ENCODE measurements at places on chromosomes 16 and 17. TPM values are rescaled to one million over a fixed set of nuclear protein-coding genes. Genes with fewer than 3 reads are reported as not detected.

The PRSS21 gene
- total RNA-seq, result 0.27 TPM

- DNase-seq, result no peak
These were observed 238.4 kb upstream of the AXIN2 start for GRCh38 chr17:65799869-65800268.

- no peak for DNase-seq
These were observed 50.0 kb upstream of the IRX6 start for GRCh38 chr16:55273959-55274358.

GRCh38 chr17:81741594-81742452 lies 29.7 kb downstream of the SLC25A10 start:
- no peak for DNase-seq

- peak; percentile 91 for DNase-seq
These were observed 14.7 kb downstream of the LRRC75A start for GRCh38 chr17:16477255-16477654.

DNA sequence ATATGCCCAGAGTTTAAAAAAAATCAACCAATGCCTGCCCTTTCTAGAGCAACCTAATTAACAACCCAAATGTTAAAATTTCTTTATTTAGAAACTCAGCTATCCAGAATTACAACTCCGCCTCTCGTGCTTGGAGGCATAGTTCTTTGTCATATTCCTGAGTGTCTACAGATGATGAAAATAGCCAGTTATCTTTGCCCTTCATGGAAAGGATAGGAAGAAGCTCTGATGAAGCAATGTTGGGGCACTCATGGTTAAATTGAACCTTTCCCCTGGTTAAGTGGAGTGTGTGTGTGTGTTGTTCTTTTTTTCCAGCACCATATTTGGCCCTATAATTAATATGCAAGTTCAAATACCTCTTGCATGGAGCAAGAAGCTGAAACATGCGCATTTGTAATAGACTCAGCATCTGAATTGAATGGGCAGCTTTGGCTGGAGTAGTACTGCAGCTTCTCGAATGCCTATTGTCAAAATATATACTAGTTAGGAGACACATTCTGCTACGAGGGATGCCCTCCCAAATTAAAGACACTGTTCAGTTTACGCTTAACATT lies 506.2 kb downstream of the WWOX start:
- DNase-seq, result no peak

- DNase-seq, result peak; percentile 54
These were observed 9.2 kb downstream of the STAT3 start for GRCh38 chr17:42378959-42379594.

GRCh38 chr16:720990-721764 lies at the start of gene ANTKMT:
TSS of gene ANTKMT (plus strand) at chr16:721146. CDS start at chr16:721275, 129 bp downstream.
- DNase-seq, result peak; percentile 65

DNA sequence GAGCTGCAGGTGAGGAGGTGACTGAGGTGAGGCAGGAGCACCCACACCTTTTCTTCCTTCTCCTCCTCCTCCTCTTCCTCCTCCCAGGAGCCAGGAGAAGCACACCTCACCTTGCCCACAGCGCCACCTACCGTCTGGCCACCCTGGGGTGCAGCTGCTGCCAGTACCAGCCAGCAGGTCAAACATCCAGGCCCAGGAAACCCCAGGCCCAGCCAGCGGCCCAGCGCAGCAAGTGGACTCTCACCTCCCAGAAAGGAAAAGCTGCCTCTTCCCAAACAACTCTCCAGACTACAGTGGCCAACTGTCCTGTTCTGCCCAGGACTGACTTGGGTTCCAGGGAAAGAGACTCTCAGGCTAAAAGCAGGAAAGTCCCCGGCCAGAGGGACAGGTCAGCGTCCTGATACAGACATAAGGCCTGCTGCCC lies 22.7 kb downstream of the PEMT start:
- DNase-seq, result peak; percentile 37

The KRT35 gene
- total RNA-seq, result not detected

DNA sequence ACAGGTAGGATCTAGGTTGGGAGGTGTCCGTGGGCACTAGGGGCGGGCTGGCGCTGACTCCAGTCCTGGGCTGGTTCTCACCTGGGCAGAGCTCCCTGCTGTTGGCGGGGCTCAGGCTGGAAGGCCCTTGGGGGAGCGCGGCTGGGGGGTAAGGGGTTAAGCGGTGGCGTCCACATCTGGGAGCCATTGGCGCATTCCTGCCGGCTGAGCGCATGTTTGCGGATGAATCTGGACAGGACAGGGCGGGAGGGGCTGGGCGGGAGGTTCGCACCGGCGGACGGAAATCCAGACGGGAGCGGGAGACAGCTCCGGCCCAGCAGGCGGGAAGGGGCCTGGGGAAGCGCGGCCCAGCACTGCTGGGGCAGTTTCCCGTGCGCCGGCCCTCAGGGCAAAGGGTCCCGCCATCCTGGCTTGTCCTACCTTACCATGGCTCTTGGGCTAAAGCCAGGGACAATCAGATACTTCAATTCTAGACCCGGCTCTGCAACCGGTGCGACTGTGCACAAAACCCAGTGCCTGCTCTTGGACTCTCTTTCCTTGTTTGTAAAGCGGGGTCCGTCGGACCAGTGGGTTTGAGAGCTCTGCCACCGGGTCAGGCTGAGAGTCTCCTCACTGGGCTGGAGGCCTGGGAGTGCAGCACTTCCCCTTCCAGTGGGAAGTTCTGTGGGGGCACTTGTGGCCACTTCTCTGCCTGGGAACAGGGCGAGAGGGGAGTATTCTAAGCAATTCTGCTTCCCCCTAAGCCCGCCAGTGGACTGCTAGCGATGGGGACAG lies 7.8 kb downstream of the RARA start:
- peak; percentile 70 for DNase-seq

DNA sequence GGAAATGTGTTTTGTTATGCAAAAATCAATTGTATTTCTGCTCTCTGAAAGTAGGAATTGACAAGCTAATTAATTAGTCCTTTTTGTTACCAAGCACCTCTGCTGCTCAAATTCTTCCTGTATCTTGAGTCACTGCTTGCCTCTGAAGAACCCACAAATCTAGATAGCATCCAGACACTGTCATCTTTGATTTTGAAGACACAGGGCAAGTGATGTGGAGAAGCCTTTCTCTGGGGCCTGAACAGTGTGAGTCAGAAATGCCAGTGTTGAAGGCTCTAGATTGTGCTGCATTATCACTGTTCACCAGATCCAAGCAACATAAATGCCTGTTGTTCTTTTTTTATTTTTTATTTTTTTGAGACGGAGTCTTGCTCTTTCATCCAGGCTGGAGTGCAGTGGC lies 10.9 kb upstream of the ST6GALNAC1 start:
- no peak for DNase-seq

The FGF11 gene
- 1.7 TPM for total RNA-seq

The ERN1 gene
- 11.6 TPM for total RNA-seq

GRCh38 chr17:27601069-27601974 lies 29.7 kb upstream of the LGALS9 start:
- peak; percentile 90 for DNase-seq

DNA sequence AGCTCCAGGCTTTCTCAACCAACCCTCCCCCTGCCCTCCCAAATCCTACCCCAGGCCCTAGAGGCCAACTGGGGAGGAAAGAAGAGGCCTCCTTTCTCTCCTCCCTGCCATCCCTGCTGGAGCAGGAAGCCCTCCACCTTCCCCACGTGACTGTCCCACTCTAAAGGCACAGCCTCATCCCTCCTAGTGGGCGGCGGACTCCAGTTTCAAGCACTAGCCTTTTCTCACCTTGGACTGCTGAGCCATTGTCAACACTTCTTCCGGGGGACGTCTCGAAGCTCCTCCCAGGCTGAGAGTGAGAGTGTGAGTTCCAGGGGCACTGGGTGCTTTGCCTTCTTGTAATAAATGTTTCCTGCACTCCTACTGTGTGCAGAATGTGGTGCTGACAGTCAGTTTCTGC lies 21.4 kb upstream of the IRX6 start:
- no peak for DNase-seq

- no peak for DNase-seq
These were observed 9.7 kb downstream of the KAT7 start for GRCh38 chr17:49798182-49798581.

GRCh38 chr16:29254676-29255495 lies 151.6 kb downstream of the NPIPB11 start:
- DNase-seq, result no peak

- DNase-seq, result no peak
These were observed 6.0 kb downstream of the PLLP start for GRCh38 chr16:57278494-57278893.

DNA sequence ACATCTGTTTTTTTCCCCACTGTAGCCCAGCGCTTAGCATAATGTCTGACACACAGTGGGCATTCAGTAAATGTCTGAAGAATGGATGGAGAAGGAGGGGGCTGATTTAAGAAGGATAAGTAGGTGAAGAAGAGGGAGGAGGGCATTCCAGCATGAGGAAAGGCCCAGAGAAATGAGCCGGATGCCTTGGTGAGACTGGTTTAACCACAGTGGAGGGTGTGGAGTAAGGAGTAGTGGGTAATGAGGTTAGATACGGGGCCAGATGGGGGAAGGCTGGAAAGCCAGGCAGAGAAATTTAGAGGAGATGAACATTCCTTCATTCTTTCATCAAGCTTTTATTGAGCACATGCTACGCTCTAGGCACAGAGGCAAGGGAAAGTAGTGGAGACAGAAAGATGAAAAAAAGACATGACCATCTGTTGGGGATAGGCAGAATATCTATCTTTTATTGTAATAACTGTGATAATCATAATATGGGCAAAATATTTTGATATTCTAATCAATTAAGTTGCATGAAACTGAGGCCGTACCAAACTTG lies 43.7 kb upstream of the NFAT5 start:
- no peak for DNase-seq

- peak; percentile 71 for DNase-seq
These were observed 4.4 kb downstream of the NSMCE1 start for GRCh38 chr16:27264151-27264550.

- DNase-seq, result no peak
These were observed 92.1 kb upstream of the GSE1 start for GRCh38 chr16:85520853-85521521.

- no peak for DNase-seq
These were observed 20.8 kb upstream of the NOL11 start for GRCh38 chr17:67696853-67697498.

DNA sequence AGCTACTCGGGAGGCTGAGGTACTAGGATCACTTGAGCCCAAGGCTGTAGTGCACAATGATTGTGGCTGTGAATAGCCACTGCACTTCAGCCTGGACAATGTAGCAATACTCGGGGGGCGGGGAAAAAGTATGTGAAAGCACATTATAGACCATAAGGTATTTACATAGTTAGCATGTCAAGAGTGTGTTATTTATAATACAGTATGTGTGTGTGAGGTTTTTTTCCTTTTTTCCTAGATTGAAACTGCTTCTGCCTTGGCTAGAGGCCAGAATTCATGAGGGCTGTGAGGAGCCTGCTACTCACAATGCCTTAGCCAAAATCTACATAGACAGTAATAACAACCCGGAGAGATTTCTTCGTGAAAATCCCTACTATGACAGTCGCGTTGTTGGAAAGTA lies 30.5 kb downstream of the PTRH2 start:
- DNase-seq, result no peak

GRCh38 chr16:48811478-48811877 lies 201.5 kb upstream of the N4BP1 start:
- no peak for DNase-seq

The KCTD11 gene
- total RNA-seq, result 6.1 TPM

DNA sequence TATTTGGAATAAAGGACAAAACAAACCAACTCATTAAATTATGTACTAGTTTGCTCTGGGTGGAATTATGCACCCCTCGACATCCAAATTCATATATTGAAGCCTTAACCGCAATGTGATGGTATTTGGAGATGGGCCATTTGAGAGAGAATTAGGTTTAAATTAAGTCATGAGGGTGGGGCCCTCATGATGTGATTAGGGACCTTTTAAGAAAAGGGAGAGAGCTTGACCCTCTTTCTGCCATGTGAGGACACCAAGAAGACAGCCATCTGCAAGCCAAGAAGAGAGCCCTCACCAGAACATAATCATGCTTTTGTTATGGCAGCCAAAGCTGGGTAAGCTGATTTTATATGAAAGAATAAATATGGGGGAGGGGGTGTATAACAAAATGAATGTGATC lies 2.0 kb downstream of the C16orf87 start:
- no peak for DNase-seq

DNA sequence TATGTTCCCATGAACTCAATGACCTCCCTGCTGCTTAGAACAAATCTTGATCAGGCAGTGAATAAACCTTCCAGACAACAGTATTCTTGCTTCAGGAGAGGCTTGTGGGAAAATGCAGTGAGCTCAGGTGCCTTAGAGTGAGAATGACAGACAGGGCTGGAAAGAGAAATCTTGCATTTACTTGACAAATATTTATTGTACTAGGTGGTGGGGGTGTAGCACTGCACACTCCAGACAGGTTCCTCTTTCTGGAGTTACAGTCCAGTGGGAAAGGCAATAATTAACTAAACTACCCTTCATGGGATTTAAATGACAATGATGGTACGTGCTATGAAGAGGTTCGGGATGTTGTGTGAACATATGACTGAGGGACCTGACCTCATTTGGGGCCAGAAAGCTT lies 182.9 kb downstream of the SHISA9 start:
- DNase-seq, result no peak

The SP2 gene
- total RNA-seq, result 3.7 TPM

DNA sequence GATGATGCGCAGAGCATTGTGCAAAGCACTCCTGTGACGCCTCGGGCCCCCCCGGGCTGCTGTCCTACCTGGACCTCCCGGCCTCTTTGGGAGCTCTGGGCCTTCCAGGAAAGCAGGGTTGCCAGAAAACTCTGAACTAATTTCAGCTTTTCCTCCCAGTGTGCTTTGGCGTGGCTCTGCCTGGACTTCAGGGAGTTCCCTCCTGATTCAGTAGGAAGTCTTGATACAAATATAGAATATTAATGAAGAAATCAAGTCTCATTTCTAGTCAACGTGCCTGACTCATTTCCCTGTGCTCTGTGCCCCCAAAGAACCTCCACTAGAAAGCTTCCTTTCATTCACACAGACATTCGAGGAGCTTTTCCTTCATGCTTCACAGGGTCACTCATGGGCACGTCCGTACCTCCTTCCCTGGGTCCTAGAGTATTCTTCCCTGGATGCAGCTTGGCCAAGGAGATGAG lies 84.0 kb upstream of the NOL11 start:
- DNase-seq, result peak; percentile 13

GRCh38 chr17:416293-417206 lies 63.9 kb upstream of the RPH3AL start:
- DNase-seq, result no peak

- no peak for DNase-seq
These were observed 510.5 kb upstream of the CDH8 start for GRCh38 chr16:62546701-62547100.
